ENCODE measurements at places on chromosomes 13 and 19.

DNA sequence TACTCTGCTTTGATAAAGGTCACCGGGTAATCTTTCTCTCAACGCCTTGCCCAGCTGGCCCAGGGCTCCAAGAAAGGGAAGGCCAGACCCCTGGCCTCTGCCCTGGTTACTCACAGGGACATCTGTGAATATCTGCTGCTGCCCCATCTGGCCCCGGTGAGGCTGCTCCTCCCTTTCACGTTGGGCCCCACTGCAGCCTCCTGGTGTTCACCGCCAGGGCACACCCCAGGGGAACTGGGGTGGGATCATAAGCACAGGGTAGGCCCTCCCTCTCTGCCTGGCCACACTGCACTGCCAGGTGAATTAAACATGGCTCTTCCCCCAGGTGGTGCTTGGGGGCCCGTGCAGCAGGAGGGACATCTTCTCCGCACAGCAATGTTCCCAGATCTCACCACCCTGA lies 12.7 kb downstream of the LAIR1 start:
- DNase-seq: no peak

DNA sequence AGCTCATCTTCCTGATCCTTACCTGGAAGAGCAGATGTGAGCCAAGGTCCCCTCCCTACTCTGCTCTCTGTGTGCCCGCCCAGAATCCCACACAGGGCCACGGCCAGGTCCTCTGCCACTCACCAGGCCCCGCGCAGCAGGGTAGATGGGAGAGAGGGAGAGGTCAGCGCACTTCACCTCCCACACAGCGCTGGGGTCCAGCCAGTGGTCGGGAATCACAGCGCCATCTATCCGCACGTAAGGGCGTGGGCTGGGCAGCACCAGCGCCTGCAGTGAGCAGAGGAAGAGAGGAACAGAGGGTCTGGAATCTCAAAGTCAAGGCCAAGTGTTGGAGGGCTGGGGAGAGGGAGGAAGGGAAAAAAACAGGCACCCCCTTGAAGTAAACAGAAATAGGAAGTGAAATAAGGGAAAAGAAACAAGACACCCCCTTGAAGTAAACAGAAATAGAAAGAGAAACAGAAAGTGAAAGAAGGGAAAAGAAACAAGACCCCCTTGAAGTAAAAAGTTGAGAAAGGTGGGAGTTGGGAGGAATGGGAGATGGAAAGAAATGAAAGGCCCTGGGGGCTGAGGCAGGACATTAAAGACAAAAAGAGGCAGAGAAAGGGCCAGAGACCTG lies 7.0 kb upstream of the PLA2G4C start:
- DNase-seq: no peak

DNA sequence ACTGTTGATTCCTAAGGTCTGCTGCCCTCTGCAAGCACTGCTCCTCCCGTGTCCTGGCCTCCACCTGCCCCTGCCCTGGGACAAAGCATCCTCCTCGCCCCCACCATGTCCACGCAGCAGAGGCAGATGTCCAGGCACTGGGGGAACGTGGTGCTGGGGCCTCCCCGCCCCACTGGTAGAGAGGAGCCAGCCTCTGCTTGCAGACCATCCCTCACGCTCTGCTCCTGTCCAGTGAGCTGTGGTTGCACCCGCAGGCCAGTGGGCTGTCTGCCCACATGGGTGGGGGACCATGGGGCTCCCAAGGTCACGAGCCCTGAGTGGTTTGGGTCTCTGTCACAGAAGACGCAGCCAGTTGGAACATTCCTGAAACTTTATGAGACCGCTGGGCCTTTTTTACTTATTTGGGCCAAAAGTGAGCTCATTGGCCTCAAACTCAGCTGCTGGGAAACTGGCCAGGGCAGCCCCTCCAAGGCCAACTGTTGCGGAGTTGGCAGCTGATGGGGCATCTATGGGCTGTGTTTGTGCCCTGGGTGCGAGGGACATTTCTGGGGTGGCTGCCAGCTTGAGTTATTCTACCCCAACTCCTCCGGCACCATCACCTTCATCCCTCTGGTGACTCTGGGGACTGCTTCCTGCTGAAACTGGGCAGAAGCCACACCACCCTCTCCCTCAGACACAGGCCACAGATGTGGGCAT lies 64.8 kb upstream of the F7 start:
- no peak for DNase-seq

- DNase-seq: no peak
Measured at GRCh38 chr13:74444864-74445479, 310.8 kb upstream of the KLF12 start.

GRCh38 chr13:33125821-33126570 lies 109.8 kb downstream of the KL start:
- no peak for DNase-seq

GRCh38 chr13:78993792-78994191 lies 334.8 kb upstream of the OBI1 start:
- no peak for DNase-seq

DNA sequence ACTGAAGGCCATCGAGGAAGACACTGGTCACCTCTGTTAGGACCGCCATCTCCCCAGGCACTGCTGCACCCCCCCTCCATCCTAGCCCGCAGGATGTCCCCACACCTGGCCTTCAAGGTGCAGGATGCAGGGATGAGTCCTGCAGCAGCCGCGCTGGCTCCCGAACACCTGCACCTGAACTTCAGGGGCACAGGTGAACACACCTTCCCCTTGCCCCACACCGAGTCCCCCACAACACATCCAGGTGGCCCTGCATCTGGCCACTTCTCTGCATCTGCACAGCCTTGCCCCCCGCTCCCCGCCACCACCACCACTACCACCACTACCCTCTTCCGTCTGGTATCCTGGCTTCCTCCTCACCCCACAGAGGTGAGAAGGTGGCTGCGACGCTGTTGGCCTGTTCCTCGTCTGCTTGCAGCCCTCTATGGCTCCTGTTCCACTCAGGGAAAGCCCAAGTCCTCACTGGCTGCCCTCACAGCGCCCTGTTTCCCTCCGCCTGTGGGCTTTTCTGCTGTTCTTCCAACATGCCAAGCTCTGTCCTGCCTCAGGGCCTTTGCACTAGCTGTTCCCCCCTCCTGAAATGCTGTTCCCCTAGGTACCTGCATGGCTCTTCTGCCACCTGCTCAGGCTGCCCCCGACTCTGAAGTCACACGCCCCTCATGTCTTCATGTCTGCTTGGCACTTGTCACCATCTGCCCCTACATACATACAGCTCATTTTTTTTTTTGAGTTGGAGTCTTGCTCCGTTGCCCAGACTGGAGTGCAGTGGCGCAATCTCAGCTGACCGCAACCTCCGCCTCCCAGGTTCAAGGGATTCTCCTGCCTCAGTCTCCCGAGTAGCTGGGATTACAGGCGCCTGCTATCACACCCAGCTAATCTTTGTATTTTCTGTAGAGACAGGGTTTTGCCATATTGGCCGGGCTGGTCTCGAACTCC lies 1.4 kb upstream of the CERS1 start:
- no peak for DNase-seq

DNA sequence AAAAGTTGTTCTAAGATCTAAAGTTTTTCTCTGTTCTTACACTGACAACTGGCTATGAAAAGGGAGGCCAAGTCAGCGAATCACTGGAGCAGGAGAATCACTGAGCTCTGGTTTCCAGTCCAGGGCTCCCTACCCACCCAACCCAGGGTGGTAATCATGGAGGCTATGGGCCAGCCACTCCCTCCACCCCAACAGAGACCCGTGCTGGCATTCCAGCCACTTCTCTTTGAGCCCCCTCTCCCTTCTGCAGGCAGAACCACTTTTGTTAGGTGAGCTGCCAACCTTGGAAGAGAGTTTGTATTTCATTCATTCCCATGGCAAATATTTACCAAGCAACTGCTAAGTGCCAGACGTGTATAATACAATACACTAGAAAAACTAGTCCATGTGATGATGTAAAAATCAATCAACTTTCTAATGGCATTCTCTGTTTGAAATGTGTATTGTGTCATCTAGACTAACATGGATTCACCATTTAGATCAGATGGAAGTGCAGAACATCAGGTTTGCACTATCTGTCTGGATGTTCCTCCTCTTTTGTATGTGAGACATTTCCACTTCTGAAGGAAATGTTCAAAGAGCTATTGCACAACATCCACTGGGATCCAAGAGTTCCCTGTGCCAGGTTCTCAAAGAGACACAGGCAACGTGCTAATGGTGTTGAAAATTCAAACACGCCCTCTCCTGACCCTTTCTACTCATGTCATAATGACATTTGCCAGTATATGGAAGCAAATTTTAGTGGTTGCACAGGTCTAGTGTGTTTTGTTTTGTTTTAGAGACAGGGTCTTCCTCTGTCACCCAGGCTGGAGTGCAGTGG lies 5.3 kb downstream of the MLNR start:
- no peak for DNase-seq

DNA sequence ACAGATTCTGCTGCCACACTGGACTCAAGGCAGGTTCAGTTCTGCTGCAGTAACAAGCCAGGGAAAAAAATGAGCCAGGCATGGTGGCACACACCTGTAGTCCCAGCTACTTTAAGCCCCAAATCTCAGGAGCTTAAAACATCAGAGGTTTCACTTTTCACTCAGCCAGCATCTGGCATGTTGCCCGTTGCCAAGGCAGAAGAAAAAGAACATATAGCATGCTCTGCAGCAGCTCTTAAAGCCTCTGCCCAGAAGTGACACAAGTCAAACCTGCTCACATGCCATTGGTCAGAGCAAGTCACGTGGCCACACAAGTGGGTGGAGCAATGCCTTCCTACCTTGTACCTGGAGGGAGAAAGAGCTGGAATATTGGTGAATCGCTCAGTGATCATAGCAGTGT lies 14.7 kb upstream of the ADGRE5 start:
- DNase-seq: peak; percentile 82

DNA sequence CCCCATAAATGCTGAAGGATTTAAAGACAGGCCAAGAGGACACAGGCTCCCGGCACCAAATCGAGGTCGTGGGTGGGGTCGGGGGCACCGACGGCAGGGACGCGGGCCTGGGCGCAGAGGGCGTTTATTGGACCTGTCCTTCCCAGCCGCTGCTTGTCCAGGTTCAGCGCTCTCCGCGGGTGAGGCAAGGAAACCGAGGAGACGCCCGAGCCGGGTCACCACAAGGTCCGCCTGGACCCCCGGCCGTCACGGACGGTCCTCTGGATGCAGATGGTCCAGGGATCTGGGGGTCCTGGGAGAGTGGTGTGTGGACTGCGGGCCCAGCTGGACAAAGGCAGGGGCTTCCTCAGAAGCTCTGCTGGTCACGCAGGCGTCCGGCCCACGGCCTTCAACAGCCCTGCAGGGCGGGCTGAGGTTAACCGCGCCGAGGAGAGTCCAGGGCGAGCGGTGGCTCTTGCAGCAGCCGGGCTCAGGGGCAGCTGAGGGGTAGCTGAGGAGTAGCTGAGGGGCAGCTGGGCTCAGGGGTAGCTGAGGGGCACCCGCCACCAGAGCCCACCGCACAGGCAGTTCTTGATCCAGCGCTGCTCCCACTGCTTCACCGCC lies 8.5 kb downstream of the CFD start:
- DNase-seq: no peak

- no peak for DNase-seq
Measured at GRCh38 chr13:54953786-54954185, 1925.2 kb downstream of the OLFM4 start.

- no peak for DNase-seq
Measured at GRCh38 chr19:39363901-39364457, 21.8 kb downstream of the SAMD4B start.

DNA sequence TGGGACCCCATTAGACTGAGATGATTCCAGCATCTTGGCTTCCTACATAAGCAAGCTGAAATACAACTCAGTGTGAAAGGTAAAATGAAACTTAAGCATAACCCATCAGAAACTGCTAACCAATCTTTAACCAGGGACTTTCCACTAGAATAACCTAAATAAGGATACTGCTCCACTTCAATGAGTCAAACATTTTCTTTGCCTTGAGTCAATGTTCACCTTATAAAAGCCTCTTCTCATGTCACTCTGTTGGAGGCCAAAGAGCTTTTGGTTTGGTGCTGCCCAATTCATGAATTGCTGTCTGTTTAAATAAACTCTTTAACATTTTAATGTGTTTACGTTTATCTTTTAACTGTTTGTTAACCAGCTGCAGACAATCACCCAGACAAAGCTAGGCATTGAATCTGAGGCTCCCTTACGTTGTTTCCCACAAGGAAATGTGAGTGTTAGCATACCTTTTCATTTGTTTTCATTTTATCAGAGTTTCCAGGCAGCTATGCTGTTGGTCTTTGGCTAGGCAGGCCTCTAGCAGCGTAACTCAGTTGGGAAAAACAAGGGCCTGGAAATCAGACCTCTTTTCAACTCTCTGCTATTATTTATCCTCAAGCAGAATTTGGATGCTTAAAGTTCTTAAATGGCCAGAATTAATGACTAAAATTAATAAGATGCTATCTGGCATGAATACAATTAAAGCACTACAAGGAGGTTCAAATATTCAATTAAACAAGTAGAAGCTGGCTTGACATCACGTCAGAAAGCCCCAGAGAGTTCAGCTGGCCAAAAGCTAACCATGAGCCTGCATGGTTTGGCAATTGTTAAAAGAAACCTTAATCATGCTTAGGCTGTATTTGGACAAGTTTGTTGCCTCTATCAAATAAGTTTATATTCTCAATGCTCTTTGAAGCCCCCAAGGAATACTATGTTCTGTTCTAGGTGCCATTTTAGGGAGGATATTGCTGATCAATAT lies 200.2 kb downstream of the DCLK1 start:
- DNase-seq: no peak

DNA sequence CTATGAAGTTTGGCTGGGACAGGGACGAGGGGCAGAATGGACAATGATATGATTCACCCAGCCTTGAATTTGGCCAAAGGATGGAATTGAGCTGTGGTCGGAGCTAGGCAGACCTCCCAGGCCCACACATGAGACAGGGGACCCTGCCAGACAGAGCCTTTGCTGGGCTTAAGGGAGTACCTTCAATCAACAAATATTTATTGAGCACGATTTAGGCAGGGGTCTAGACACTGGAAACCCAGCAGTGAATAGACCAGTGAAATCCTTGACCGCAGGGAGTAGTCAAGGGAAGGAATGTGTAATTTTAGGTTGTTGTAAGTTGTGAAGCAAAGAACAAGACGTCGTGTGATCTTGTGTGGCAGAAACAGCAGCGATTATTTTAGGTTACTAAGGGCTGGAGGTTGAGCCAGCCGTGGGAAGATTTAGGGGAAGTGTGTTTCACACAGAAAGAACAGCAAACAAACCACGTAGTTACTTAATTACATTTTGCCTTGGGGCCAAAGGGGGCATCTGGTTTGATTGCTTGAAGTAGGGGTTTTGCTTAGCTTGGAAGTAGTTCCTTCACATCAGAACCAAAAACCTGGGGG lies 16.9 kb upstream of the AP1M2 start:
- DNase-seq: no peak

DNA sequence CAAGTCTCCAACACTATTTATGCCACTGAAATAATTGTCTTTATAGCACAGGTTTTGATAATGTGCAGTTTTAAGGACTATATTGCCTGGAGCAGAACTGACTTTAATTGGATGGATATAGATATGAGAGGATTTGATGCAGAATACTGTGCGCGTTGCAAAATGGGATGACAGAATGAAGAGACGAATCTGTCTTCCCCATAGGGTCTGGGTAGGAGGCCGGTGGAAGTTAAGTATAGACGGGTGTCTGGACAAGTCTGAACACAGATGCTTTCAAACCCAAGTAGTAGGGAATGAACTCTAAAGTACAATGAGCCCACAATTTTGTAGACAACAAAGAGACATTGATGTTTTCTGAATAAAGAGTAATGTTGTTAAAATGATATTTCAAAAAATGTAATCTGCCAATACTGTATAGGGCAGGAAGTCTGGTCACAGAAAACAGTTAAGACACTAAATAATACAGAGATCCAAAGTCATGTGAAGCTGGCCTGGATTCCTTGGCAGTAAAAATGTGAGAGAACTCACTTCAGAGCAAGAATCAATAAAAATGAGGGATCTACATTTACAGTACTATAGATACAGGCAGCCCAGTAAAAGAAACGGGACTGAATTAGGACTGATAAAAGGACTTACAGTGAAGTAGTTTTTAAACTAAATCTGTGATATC lies 125.5 kb downstream of the ENOX1 start:
- no peak for DNase-seq

- DNase-seq: no peak
Measured at GRCh38 chr19:11154683-11155047, 917 bp downstream of the SPC24 start.
